ENCODE measurements at places on chromosomes 3 and 15. TPM values are rescaled to one million over a fixed set of nuclear protein-coding genes. Genes with fewer than 3 reads are reported as not detected.
A peak's percentile ranks its signal among the peaks of the same experiment; 100 is the strongest.

Gene TRIM69
- total RNA-seq = 10.5 TPM

Gene FLNB
- 104 TPM for total RNA-seq

Gene TF
- total RNA-seq = not detected

DNA sequence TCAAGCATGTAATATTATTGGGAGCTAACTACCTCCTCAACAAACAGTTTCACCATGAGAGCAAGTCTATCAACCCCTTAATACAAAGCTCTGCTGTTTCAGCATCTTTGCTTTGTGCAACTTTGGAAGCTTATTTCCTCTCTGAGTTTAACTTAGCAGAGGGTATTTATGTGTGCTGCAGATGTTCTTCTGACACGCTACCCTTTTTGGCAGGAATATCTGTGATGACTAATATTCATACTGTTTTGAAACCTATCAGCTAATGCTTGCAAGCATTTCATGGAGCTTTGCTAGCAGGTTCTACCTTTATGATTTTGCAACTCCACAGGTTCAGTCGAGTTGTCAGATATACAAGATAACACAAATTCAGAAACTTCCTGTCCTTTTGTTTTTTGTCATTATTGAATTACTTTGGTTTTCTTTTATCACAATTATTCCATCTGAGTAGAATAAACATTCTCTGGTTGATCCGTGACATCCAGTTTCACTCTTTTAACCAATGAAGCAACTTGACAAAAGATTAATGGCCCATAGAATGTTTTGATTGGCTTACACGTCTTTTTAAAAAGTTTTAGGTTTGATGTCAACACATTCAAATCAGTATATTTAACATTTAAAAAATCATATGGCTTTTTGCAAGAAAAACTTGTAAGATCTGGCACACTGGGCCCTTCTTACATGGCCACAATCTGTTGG lies 1.7 kb upstream of the SLC9A9 start:
- peak; percentile 63 for DNase-seq

DNA sequence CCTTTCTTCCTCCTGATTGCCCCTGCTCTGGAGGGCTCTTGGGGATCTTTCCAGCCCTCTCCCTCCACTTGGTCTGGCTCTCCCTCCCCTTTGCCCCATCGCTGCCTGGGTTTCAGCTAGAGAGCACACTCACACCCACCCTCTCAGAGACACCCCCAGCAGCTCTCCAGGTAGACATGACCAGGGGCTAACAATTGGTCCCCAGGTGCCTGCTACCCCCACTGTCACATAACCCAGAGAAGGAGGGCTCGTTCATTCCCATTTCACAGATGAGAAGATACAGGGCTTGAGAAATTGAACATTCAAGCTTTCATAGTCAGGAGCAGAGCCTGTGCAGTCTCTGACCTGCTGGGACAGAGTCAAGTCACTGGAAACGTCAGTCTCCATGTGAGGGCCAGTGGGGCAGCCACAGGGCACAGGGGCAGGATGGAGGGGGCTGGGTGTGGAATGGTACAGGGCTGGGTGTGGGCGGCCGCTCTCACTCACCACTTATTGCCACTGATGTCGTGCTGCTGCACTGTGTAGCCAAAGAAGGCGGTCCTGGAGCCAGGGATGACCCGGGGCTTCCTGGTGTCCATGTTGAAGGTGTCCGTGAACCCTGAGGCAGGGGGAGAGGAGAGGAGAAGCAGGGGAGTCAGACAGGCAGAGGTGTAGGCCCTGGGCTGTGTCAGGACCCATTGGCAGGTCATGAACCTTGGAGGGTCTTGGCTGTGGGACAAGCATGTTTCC lies 29.4 kb downstream of the ITGA11 start:
- no peak for DNase-seq

- DNase-seq = no peak
Measured at GRCh38 chr15:37053166-37053565, 47.2 kb downstream of the MEIS2 start.

DNA sequence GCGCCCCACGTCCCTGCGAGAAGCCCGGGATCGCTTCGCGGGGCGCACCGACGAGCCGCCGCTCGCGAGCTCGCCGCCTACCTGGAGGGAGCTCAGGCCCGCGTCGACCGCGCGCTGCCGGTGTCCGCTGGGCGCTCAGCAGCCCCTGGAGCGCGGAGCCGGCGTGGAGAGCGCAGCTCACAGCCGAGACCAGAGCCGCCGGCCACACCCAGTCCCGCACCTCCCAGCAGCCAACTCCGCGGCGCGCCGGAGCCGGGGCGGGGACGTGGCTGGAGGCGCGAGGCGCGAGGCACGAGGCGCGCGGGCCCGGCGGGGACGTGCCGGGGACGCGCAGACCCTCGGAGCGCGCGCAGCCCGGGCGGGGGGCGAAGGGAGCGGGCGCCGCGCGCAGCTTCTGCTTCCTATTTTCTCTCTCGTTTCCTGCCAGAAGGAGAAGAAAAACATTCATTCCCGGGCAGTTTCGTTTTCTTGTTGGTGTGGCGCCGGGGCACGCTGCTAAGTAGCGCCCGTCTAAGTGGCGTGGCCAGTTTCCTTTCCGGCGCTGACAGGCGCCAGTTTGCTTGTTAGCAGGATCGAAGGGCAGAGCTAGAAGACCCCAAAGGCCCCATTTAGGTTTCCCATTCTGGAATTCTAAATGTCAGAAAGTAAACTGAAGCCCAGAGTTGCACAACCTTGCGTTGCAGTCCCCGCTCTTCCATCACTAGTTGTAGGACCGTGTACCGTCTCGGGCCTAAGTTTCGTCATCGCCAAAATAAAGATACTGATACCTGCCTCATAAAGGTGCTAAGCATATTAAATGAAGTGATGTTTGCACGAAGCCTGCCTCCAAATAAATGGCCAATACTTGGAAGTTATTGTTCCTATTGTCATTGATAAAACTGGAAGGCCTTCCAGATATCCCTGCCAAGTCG lies at the start of gene GNB4:
Gene GNB4, minus strand, starts transcription at position 206 of the 911 bp plus-strand sequence. CDS start 25,270 bp downstream, outside the sequence.
- peak; percentile 88 for DNase-seq

- DNase-seq = peak; percentile 35
Measured at GRCh38 chr3:194518652-194519051, 31.9 kb upstream of the ATP13A3 start.

GRCh38 chr3:41237907-41238306 lies 38.6 kb downstream of the CTNNB1 start:
- DNase-seq = no peak

GRCh38 chr3:134341389-134341788 lies 32.9 kb downstream of the AMOTL2 start:
- no peak for DNase-seq

- DNase-seq = no peak
Measured at GRCh38 chr15:62446984-62447383, 281.9 kb upstream of the C2CD4B start.

DNA sequence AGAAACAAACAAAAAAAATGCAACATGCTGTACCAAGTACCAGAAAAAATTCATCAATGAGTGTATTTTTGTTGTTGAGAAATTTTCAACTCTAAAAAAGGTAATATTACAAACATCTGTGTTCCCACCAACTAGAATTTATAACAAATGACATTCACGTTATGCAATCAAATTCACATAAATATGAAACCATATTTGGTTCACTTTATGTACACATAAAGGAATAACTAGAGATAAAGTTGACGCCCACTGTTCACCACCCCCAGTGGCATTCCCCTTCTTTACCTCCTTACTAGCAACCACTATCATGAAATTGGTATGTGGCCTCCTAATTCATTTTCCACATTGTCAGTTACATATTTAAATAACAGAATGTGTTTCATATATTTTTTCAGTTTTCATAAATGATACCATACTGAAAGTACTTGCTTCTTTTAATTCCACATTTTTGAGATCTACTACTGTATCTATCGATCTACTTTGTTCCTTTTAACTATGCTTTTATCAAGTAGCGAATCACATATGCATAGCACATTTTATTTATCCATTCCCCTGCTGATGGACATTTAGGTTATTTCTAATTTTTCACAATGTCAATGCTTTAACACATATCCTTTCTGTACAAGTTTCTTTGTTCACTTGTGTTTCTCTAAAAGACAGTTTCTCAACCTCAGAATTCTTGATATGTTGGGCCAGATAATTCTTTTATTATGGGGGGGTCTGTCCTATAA lies 34.5 kb downstream of the TBC1D5 start:
- no peak for DNase-seq
